Nephron progenitor cell (in vitro differentiated cells): ENCODE measurements at places on chromosomes 3 and 15.

DNA sequence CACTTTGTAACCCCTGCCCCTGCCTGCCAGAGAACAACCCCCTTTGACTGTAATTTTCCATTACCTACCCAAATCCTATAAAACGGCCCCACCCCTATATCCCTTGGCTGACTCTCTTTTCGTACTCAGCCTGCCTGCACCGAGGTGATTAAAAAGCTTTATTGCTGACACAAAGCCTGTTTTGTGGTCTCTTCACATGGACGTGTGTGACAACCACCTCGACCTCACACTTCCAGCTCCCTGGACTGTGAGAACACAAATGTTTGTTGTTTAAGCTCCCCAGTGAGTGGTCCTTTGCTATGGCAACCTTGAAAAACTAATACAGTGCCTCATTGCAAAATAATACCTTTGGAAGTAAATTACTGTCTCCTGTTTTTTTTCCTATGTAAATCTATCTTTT is 299.2 kb upstream of the POU1F1 start:
- DNase-seq: no peak

- DNase-seq: no peak
These were observed 98.5 kb downstream of the ITPR1 start for GRCh38 chr3:4591669-4592068.

DNA sequence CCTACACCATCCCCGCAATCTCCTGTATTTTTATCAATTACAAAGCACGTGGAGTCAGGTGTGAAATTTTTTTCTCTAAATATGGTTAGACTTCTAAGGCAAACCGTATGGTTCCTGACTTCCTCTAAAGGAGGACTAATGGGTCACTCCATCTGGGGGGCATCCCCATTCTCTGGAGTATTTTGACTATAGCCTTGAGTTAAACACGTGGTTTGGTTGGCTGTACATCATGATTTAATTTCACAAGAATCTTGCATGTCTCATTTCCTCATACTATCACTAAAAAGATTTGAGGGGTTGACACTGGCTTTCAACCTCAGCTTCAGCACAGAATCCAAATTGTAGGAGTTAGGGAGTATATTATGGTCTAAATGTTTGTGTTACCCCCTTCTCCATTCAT is 25.3 kb upstream of the ZNF770 start:
- no peak for DNase-seq

GRCh38 chr15:74320352-74321247 is 46.8 kb downstream of the CYP11A1 start:
- DNase-seq: peak; percentile 81

GRCh38 chr3:101850246-101851051 is 1.1 kb downstream of the NFKBIZ start:
- DNase-seq: no peak

DNA sequence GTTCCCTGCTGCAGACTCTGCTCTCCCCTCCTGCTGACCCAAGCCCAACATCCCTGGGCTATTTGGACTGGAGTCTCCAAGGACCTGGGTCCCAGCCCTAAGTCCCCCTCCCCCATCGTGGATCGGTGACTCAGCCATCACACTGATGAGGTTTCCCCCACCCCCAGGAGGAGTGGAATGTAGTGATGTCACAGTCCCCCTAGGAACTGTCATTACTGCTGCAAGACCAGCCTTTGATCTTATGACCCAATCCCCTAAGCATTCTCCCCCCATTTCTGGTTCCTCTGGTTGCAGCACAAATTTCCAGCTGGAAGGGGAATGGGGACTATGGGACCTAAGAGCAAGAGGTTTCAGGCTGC is 63.4 kb upstream of the CSPG4 start:
- DNase-seq: no peak

DNA sequence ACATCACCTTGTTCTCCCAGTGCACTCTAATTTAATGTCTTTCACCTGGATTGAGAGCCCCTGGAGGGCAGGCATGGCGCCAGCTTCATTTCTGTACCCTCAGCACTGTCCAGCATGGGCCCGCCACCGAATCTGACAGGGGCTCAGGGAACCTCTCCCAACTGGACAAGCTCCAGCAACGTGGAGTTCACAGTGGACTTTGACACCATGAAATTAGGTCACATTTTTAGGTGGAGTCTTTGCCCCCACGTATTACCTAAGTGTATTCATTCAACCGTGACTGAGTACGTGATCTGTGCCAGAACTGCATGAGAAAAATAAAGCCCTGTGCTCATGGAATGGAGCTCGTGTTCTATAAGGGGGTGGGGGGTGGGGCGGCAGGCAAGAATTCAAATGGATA is 94.1 kb upstream of the ATP2B2 start:
- DNase-seq: no peak

- peak; percentile 77 for DNase-seq
These were observed 492 bp downstream of the TMCC1 start for GRCh38 chr3:129892857-129893580.
